ENCODE measurements at places on chromosomes 7 and 10.

- no peaks in the 10 kb centered on the region for H3K36me3 ChIP-seq
- no peak overlapping the region for H3K27ac ChIP-seq
- DNase-seq, result no peak
- H3K4me1 ChIP-seq, result no peaks in the 10 kb centered on the region
- no peaks in the 10 kb centered on the region for H3K27me3 ChIP-seq
Measured at GRCh38 chr7:40899151-40899550, 764.3 kb downstream of the SUGCT start.

DNA sequence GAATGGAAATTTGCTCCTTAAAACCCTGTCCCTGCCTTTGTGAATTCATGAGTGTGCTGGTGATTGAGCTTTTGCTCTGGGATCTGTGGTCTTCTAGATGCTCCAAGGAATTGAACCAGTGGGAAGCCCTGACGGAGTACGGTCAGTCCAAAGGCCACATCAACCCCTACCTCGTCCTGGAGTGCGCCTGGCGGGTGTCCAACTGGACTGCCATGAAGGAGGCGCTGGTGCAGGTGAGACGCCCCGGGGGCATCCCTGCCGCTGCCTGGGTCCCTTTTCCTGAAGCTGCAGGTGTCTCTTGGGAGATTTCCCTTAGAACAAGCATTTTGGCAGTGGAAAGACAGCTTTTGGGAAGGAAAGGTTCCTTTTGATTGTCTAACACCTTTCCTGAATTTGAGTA, 100.3 kb downstream of the TRRAP start:
- no peak for DNase-seq
- no peaks in the 10 kb centered on the region for H3K4me1 ChIP-seq
- no peak overlapping the region for H3K4me3 ChIP-seq
- H3K27me3 ChIP-seq, result no peaks in the 10 kb centered on the region

DNA sequence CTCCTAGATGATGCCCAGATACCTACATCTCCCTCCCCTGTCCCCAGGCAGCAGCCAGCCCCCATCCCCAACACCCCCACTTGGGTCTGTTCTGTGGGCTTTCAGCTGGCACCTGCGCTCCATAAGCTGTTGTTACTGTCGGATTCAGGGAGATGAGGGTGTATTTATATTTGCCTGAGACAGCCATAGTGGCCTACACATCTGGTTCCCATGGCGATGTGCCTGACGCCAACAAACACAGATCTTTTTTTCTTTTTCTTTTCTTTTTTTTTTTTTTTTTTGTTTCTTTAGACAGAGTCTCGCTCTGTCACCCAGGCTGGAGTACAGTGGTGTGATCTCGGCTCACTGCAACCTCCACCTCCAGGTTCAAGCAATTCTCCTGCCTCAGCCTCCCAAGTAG, 73.1 kb downstream of the CLIP2 start:
- H3K36me3 ChIP-seq, result peaks cover 24% of the 10 kb centered on the region
- H3K4me1 ChIP-seq, result no peaks in the 10 kb centered on the region
- H3K4me3 ChIP-seq, result no peak overlapping the region
- no peak overlapping the region for H3K27ac ChIP-seq
- no peaks in the 10 kb centered on the region for H3K27me3 ChIP-seq

DNA sequence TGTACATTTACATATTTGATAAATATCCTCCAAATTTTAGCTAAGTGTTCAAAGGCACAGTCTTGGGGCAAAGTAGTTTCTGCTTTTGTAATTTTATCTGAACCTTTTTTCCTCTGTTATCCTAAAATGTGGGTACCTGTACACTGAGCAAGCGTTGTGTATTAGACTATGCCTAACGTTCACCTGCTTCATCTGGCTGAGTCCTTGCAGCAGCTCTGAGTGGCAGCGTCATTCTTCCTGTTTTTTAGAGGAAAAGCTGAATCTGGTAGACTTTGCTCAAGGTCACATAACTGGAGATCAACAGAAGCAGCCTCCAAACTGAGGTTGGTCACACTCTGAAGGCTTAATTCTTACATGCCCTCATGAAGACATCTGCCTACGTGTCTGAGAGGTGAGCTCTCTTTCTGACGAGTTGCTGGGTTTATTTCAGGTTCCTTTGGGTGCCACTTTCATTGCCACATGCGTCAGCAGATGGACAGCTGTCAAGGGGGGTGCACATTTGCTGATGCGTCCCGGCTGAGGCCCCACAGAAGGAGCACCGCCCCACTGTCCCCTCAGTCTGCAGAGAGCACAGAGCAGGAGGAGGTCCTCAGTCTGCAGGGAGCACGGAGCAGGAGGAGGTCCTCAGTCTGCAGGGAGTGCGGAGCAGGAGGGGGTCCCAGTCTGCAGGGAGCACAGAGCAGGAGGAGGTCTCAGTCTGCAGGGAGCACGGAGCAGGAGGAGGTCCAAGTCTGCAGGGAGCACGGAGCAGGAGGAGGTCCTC, 406.5 kb upstream of the SHH start:
- H3K27ac ChIP-seq, result no peak overlapping the region
- no peaks in the 10 kb centered on the region for H3K4me1 ChIP-seq
- H3K4me3 ChIP-seq, result no peak overlapping the region
- DNase-seq, result no peak
- H3K36me3 ChIP-seq, result no peaks in the 10 kb centered on the region
- no peaks in the 10 kb centered on the region for H3K27me3 ChIP-seq

- H3K4me1 ChIP-seq, result peaks cover 39% of the 10 kb centered on the region
- H3K27me3 ChIP-seq, result no peaks in the 10 kb centered on the region
Measured at GRCh38 chr10:132597654-132598053, 60.1 kb downstream of the INPP5A start.

DNA sequence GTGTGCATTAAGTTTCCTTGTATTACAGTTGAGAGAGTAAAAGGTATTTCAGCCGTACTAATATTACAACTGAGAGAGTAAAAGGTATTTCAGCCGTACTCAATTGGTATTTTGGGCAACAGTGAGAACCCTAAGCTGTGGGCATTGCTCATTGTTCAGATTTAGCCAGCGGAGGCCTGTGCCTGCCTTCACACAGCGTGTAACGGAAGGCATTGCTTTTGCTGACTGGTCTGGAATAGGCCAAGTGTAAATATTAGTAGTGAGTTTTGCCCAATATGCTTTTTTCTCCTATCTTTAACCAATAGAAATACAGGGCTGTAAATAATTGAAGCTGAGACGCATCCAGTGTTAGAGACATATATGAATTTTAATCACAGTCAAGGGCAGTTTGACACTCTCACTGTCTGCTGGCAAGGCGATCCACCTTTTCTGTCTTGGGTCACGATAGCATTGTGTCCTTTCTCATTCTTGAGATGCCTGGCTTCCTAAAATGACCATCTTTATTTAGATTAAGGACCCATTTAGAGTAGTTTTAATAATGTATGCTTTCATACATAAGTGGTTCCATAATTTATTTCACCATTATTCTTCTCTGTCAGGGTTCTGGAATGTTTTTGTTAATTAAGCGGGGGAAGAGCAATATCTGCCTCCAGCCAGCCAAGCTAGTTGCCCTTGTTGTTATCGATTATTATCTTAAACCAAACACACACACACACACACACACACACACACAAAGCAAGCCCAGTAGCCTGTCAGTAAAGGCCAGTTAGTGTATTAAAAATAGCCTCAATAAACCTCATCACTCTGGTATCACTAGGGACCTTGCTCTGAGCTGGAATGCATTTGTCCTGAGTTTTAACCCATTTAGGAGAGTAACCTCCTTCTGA, 130.7 kb downstream of the CELF2 start:
- H3K4me1 ChIP-seq, result no peaks in the 10 kb centered on the region
- no peak overlapping the region for H3K4me3 ChIP-seq
- no peak overlapping the region for H3K27ac ChIP-seq
- no peaks in the 10 kb centered on the region for H3K36me3 ChIP-seq
- no peak for DNase-seq
- H3K27me3 ChIP-seq, result peaks cover 2% of the 10 kb centered on the region

DNA sequence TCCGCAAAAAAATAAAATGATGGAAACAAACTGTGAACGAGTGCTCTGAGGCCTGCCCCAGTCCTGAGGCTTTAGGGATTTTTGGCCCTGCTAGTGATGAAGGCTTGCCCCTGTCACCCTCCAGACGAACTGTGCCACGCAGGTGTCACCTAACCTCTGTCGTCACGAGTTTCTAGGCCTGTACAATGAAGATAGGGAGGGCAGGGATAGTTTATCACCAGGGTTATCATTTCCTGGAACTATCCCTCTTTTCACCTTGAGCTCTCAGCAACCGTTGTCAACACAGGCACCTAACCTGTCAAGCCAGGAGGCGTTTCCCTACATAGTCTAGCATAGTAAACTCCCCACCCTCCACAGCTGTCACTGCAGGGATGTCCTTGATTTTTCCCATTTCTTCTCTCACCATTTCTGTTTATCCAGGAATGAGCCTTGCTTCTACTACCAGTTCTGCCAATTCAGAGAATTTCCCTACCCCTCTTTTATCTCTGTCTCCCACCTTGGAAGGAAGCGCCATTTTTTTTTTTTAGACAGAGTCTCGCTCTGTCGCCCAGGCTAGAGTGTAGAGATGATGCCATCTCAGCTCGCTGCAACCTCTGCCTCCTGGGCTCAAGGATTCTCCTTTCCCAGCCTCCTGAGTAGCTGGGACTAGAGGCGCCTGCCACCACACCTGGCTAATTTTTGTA, 2.2 kb upstream of the ACHE start:
- H3K4me3 ChIP-seq, result no peak overlapping the region
- H3K27me3 ChIP-seq, result peaks cover 46% of the 10 kb centered on the region
- H3K4me1 ChIP-seq, result peaks cover 27% of the 10 kb centered on the region
- no peaks in the 10 kb centered on the region for H3K36me3 ChIP-seq
- DNase-seq, result no peak

DNA sequence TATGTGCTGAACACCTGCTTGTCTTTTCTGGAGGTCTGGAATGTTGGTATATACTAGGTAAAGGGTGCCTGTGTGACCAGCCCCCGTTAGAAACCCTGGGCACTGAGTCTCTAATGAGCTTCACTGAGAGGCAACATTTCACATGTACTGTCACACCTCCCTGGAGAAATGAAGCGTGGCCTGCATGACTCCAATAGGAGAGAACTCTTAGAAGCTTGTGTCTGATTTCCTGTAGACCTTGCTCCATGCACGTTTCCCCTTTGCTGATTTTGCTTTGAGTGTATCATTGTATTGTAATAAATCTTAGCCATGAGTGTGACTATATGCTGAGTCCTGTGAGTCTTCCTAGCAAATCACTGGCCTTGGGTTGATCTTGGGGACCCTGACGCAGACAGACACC, 82.8 kb downstream of the PPP1R3C start:
- DNase-seq, result no peak
- no peak overlapping the region for H3K27ac ChIP-seq
- H3K27me3 ChIP-seq, result no peaks in the 10 kb centered on the region

GRCh38 chr10:27792216-27792615, 46.6 kb upstream of the MKX start:
- H3K36me3 ChIP-seq, result no peaks in the 10 kb centered on the region
- H3K27ac ChIP-seq, result no peak overlapping the region
- no peak for DNase-seq
- no peaks in the 10 kb centered on the region for H3K4me1 ChIP-seq
- H3K4me3 ChIP-seq, result no peak overlapping the region

DNA sequence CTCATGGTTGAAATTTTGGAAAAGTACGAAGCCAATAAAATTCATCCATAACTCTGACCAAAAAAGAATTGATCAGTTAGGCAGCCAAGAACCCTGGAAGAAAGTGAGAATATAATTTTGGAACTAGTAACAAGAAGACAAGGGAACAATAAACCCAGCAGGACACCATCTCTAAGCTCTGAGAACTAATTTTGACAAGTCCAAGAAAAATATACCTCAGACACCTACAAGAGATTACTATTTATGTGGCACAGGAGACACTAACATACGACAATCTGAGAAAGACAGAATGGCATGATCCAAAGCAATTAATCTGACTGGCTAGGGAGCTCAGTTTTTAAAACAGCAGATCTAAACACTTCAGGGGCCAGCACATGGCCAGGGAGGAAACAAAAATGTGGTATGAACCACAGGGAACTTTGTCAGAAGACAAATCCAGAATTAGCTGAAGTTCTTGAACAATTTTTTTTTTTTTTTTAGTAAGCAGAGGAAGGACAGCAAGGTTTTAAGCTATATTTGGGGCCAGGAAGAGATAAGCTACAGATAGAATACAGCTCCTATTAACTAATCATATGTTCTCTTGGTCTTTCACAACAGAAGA, 38.9 kb downstream of the PARD3 start:
- H3K36me3 ChIP-seq, result no peaks in the 10 kb centered on the region
- no peak for DNase-seq
- no peaks in the 10 kb centered on the region for H3K27me3 ChIP-seq
- H3K4me1 ChIP-seq, result peaks cover 27% of the 10 kb centered on the region

GRCh38 chr10:133201151-133201947, 28.7 kb upstream of the UTF1 start:
- no peak overlapping the region for H3K4me3 ChIP-seq
- H3K27me3 ChIP-seq, result peaks cover 20% of the 10 kb centered on the region
- H3K36me3 ChIP-seq, result no peaks in the 10 kb centered on the region
- no peak overlapping the region for H3K27ac ChIP-seq
- H3K4me1 ChIP-seq, result no peaks in the 10 kb centered on the region

DNA sequence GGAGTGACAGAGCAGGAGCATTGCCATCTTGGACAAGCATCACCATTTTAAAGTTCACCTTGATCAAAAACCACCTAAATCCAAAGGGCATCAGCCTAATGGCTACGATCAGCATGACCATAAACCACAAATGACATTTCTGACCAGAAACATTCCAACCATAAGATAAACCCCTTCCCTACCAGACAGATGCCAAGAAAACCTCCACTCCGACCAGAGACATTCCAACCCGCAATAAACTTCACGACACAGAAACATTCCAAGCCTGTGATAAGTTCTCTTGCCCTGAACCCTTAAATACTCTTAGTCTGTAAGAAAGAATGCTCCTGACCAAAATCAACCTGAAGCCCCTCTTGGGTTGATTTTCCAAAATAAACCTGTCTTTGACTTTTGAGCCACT, 606.9 kb downstream of the POM121L12 start:
- H3K27ac ChIP-seq, result no peak overlapping the region
- H3K4me3 ChIP-seq, result no peak overlapping the region
- no peaks in the 10 kb centered on the region for H3K36me3 ChIP-seq

DNA sequence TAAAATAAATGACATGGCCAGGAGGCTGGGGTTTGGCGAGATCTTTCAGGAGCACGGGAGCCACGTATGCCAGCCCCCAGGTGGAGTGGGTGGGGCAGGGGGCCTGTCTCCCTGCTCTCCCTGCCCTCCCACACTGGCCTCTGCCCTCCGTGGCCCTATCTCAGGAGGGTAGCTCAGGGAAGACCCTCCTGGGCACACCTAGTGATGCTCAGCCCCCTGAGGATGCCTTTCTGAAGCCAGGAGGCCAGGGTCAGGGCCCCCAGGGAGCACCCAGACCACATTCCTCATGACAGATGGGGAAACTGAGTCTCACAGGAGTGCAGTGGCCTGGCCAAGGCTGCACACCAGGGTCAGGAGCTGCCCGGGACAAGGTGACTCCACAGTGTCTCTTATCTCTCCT, 223.4 kb downstream of the ELFN1 start:
- peaks cover 10% of the 10 kb centered on the region for H3K4me1 ChIP-seq
- no peaks in the 10 kb centered on the region for H3K27me3 ChIP-seq
- peaks cover 4% of the 10 kb centered on the region for H3K36me3 ChIP-seq

- H3K27ac ChIP-seq, result no peak overlapping the region
- H3K36me3 ChIP-seq, result no peaks in the 10 kb centered on the region
- no peak for DNase-seq
- H3K4me3 ChIP-seq, result no peak overlapping the region
Measured at GRCh38 chr7:22411977-22412693, 55.2 kb upstream of the RAPGEF5 start.

GRCh38 chr10:106652279-106652678, 512.2 kb downstream of the SORCS1 start:
- no peak for DNase-seq
- H3K27me3 ChIP-seq, result no peaks in the 10 kb centered on the region
- no peak overlapping the region for H3K4me3 ChIP-seq
- H3K27ac ChIP-seq, result no peak overlapping the region
- no peaks in the 10 kb centered on the region for H3K4me1 ChIP-seq

Measured in SJSA1 (cell line).